ENCODE measurements at places on chromosomes 2 and 18. TPM values are rescaled to one million over a fixed set of nuclear protein-coding genes. Genes with fewer than 3 reads are reported as not detected.

The SERPINB3 gene
- not detected for total RNA-seq

The TLK1 gene
- total RNA-seq: 29.6 TPM

The RASGRP3 gene
- 53.8 TPM for total RNA-seq

The RAPGEF4 gene
- total RNA-seq: 16.6 TPM

The USP14 gene
- 48.3 TPM for total RNA-seq

The MYCN gene
- 0.45 TPM for total RNA-seq

The NEB gene
- 0.55 TPM for total RNA-seq

The DCDC2C gene
- not detected for total RNA-seq

- DNase-seq: no peak
These were observed 17.2 kb downstream of the IFIH1 start for GRCh38 chr2:162301151-162301804.

DNA sequence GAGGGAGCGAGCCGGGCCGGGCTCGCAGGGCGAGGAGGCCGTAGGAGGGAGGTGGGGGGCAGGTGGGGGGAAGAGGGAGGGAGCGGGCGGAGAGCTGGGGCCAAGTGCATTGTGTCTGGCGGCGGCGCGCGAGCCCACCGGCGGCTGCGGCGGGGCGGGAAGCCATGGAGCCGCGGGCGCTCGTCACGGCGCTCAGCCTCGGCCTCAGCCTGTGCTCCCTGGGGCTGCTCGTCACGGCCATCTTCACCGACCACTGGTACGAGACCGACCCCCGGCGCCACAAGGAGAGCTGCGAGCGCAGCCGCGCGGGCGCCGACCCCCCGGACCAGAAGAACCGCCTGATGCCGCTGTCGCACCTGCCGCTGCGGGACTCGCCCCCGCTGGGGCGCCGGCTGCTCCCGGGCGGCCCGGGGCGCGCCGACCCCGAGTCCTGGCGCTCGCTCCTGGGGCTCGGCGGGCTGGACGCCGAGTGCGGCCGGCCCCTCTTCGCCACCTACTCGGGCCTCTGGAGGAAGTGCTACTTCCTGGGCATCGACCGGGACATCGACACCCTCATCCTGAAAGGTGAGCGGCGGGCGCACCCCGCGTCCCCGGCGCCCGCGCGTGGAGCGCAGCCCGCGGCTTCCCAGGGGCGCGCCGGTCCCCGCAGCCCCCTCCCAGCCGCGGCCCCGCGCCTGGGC, at the start of gene TMEM178A:
Gene TMEM178A, plus strand, starts transcription at position 107 of the 680 bp plus-strand sequence. Its CDS starts 58 bp downstream, at position 165.
- DNase-seq: peak; percentile 38

GRCh38 chr18:48838921-48839818, 111.6 kb downstream of the SMAD7 start:
- peak; percentile 14 for DNase-seq

GRCh38 chr2:64950226-64951160, 38.7 kb upstream of the SLC1A4 start:
- DNase-seq: no peak

- no peak for DNase-seq
These were observed 539 bp upstream of the MOB4 start for GRCh38 chr2:197515315-197515738.

GRCh38 chr2:73896362-73897239, 3.8 kb downstream of the ACTG2 start:
- no peak for DNase-seq

DNA sequence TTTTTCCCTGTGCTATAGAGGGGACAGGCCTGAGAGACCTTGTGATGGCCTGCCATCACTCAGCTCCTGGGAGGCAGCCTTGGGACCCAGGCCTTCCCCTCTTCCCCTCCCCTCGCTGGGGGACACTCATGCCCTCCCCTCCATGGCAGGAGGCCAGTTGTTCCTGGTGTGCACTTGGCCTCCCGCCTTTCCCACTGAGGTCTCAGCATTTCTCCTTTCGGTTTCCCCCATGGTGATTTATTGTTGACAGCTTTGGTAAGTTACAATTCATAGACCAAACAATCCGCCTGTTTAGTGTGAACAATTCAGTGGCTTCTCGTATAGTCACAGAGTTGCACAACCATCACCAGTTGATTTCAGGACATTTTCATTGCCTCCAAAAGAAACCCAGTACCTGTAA, 10.2 kb upstream of the CNDP1 start:
- DNase-seq: no peak

- DNase-seq: no peak
These were observed 60.9 kb upstream of the SALL3 start for GRCh38 chr18:78918707-78919106.

GRCh38 chr2:201260302-201260800, at the start of gene CASP8:
TSS of gene CASP8 (plus strand) at chr2:201260536. CDS start at chr2:201266487, 5,951 bp downstream.
- no peak for DNase-seq

GRCh38 chr18:73793386-73793785, 354.2 kb downstream of the FBXO15 start:
- no peak for DNase-seq

- DNase-seq: no peak
These were observed 86.1 kb upstream of the KYNU start for GRCh38 chr2:142791335-142791734.

GRCh38 chr2:25558262-25558661, 115.1 kb downstream of the DTNB start:
- no peak for DNase-seq

- DNase-seq: no peak
These were observed 42.3 kb downstream of the SCN3A start for GRCh38 chr2:165161510-165161909.

GRCh38 chr2:159904959-159905305, 106.9 kb upstream of the CD302 start:
- DNase-seq: no peak

Measured in left ventricle myocardium superior (tissue), 1 donor.